Karpas-422 (cell line): ENCODE measurements at places on chromosomes 4 and X.

DNA sequence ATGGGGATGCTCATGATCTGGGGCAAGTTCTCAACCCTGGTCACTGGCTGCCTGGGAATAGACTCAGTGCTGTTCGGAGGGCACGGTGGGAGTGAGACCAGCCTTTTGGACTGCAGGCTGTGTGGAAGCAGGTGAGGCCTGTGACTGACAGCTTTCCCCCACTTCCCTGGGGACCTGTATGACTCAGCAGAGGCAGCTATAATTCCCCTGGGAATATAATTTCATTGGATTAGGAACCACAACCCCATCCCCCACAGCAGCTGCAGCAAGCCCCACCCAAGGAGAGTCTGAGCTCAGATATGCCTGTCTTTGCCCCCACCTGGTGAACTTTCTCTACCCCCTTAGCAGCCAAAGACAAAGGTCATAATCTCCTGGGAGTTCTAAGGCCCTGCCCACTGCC, 408.6 kb downstream of the PPP3CA start:
- DNase-seq = no peak

- peak; percentile 32 for DNase-seq
Observed at GRCh38 chr4:5887361-5888221, 5.3 kb downstream of the CRMP1 start.

DNA sequence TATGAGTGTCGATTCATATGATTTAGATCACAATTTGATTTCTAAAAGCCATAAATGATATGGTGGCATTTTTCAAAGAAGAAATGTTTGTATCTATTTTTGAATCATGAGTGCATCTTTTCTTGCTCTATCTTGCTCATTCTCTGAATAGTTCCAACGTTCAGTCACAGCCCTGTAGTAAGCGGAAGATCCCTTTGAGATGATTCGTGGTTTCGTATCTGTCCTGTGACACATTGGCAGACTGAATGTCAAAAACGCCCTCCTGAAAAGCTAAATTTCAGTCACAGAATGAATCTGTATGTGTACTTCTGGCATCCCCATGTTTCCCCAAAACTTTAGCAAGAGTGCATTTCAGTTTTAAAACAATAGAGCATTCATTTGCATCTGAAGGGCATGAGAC, 1066.9 kb upstream of the TENM3 start:
- no peak for DNase-seq

DNA sequence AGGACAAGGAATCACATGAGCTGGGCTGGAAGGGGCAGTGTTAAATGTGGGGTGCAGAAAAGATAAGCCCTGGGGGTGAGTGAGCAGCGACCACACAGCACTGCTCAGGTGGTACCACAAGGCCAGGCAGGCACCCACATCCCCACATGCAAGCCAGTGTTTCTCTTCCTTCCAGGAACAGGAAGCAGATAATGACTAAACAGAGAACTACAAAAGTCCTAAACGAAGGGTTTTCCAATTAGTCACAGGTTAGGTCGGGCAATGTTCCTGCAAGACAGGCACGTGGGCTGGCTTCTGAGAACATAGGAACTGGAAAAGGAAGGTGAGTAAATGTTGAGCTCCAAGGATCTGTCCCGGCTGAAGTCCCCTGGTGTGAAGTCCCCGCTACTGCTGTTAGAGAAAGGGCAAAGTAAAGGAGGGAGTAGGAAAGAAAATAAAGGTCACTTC, 19.5 kb downstream of the RELL1 start:
- DNase-seq = no peak

DNA sequence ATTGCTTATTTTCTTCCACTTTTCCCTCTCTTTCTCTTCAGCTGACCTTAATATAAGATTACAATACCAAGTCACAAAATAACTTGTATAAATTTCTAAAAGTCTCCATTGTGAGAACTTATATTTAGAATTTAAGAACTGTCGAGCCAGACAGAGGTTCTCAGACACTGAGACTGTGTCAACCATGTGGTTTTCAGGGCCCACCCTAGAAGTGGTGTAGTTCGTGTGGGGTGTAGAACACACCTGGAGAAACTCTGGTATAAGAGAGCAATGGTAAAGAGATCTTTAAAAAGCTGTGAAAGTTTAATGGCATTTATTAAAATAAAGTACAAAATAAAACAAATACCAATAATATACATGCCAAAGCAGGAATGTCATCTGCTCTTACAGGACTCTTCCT, 19.7 kb downstream of the CPEB2 start:
- no peak for DNase-seq

DNA sequence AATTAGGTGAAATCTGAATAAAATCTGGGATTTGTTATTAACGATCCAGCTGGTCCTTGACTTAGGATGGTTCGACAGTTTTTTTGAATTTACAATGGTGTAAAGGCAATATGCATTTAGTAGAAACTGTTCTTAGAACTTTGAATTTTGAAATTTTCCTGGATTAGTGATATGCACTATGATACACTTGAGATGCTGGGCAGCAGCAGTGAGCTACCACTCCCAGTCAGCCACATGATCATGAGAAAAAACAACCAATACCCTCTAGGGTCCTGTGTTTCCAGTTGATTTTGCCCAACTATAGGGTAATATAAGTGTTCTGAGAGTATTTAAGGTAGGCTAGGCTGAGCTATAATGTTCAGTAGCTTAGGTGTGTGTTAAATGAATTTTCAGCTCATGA, 303.7 kb downstream of the GPAT3 start:
- no peak for DNase-seq

DNA sequence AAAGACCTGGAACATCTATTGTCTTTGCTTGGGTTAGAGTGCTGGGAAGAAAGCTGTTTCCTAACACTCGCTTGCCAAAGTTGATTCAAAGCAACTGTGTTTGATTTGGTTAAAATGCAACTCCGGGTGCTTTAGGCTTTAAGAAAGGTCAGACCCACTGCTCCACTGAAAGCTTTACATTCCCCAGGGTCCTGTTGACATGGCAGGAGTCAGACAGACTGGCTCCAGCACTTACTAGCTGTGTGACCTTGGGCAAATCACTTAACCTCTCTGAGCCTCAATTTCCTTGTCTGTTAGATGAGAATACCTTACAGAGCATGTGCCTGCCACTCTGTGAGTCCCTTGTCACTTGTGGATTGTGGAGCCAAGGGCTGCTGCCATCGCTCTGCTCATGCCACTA, 39.0 kb downstream of the DGKK start:
- no peak for DNase-seq

- DNase-seq = no peak
Observed at GRCh38 chrX:53438832-53439230, 4.7 kb upstream of the HSD17B10 start.

GRCh38 chr4:173073939-173074500, 94.6 kb upstream of the GALNT7 start:
- no peak for DNase-seq

DNA sequence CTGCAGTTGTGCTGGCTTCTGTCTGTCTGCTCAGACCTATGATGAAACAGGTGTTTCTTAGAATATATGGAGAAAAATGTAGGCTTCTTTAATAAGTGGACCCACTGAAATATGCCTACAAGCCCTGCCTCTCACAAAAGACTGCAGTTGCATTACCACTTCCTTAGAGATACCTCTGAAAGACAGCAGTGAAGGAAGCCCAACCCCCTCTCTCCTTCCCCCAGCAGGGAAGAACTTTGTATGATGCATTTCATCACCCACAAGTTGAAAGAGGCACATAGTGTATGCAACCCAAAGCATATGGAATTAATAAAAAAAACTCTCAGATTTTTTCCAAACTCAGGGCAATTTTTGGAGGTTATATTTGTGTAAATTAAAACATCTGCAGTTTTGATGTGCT, 916.7 kb downstream of the TECRL start:
- no peak for DNase-seq

DNA sequence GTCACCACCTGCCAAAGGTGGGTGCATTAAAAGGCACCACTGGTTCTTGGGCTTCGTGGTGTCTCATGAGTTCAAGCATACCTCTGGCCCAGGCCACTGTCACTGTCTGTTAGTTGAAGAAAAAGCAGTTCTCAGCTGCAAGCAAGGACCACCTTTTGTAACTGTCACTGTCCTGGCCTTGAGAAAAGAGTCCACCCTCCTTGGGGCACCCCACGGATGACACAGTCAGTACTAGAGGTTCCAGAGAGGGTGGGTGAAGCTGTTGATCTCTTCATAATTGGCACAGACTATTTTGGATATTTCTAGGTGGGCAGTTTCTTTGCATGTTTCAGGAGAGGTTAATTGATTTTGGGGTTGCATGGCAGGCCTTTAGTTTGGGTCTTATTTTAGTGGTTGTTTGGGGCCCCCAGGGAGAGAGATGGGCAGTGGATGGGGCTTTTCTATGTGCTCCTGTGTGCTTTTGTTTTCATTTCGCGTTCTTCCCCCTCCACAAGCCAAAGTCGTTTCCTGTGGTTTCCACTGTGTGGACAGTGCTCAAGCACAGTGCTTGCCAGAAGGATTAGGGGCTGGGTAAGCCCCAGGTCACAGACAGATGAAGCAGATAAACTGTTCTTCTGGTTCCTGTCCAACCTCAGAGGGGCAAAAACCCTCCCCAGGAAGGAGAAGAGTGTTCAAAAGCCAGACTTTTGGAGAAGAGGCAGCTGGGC, 156.2 kb upstream of the PPP1R2C start:
- DNase-seq = no peak

- no peak for DNase-seq
Observed at GRCh38 chr4:126267689-126268088, 952.9 kb downstream of the FAT4 start.

DNA sequence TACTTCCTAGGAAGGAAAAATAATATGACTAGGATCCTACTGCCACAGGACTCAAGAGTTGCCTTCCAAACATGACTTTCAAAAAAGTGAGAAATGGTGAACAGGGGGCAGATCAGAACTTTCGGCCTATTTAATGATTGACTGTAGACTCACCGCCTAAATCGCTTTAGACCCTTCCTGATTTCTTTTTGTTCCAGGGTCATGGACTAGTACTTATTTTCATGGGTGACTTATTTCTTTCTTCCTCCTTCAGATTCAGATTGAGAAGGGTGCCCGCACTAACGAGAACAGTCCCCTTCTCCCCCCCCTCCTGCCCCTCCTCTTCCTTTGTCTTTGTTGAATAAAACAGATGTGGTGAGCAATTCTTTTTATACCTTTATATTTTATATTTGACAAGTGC, 48.0 kb upstream of the KLHL8 start:
- no peak for DNase-seq

- peak; percentile 72 for DNase-seq
Observed at GRCh38 chr4:184310171-184310567, 92.5 kb upstream of the ENPP6 start.

- DNase-seq = no peak
Observed at GRCh38 chrX:49133759-49134158, 10.2 kb upstream of the GPKOW start.

- no peak for DNase-seq
Observed at GRCh38 chrX:110733166-110733565, 62.5 kb downstream of the CHRDL1 start.

- DNase-seq = no peak
Observed at GRCh38 chr4:134747108-134747805, 545.7 kb upstream of the PABPC4L start.

GRCh38 chr4:120007896-120008436, 58.7 kb downstream of the MAD2L1 start:
- no peak for DNase-seq

GRCh38 chr4:8774071-8774470, 97.6 kb downstream of the HMX1 start:
- DNase-seq = no peak

DNA sequence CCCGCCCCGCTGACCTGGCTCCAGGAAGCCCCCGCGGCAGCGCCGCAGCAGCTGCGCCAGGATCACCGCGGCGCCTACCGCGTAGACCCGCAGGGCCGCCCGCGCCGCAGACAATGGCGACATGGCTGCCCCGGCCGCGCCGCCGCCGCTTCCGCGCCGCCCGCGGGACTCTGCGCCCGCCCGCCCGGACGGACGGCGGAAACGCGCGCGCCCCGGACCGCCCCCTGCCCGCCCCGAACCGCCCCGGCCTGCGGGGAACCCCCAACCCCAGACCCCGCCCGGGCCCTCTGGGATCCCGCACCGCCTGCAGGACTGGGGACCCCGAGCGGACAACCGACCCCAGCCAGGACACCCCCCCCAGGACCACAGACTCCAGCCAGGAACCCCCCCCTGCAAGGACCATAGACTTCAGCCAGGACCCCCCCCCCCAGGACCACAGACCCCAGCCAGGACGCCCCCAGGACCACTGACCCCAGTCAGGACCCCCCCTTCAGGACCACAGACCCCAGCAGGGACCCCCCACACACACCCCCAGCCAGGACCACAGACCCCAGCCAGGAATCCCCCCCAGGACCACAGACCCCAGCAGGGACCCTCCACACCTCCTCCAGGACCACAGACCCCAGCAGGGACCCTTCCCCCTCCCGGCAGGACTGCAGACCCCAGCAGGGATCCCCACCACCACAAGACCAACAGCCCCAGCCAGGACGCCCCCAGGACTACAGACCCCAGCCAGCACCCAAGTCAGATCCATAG, at the start of the genes DHRSX and ZBED1:
Gene DHRSX (minus strand): TSS at position 174 of the 756 bp plus-strand sequence. CDS start 51 bp downstream, at position 123.
Gene ZBED1 (minus strand): TSS at position 174 of the 756 bp plus-strand sequence. CDS start 10,257 bp downstream, outside the sequence.
- peak; percentile 78 for DNase-seq

DNA sequence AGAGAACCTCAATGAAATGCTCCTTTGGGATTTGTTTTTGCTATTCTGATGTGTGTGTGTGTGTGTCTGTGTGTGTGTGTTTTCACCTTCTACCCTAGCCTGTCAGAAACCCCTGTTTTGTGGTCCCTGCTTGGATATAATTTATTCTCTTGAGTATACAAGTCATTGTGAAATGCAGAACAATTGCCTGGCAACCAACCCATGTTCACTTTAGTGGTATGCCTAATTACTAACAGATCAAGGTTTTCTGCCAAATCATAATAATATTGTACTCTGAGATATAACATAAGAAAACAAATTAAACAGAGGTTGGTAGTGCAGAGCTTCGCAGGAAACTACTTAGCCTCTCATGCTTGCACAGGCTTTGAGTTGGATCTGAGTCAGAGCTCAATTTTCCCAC, 7.0 kb upstream of the TET2 start:
- no peak for DNase-seq

DNA sequence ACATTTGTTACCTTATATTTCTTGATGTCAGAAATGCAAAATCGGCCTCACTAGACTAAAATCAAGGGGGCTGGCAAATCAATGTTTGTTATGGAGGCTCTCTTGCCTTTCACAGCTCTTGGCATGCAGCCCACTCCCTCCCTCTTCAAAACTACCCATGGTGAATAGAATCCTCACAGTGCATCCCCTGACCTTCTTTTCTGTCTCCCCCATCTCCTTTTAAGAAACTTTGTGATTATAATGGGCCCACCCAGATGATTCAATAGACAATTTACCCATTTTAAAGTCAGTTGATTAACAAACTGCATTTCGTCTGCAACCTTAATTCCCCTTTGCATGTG, 184.0 kb downstream of the PCDH7 start:
- DNase-seq = no peak
